ENCODE measurements at places on chromosomes 2 and 18.

DNA sequence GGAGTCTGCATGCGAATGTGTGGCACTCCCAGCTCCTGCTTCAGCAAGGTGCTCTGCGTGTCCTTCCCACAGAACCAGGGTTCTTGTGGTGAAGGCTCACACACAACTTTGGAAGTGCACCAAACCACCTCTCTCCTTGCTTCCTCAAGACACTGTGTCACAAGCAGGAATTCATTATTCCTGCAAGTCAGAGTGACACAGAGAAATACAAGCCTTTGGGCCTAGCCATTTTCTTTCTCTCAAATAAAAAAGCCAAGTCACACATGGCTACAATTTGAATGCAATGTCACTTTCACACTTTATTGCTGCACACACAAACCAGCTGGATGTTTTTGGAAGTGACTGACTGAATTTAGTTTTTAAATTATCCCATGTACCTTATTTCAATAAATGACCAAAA lies 30.1 kb upstream of the THOC1 start:
- DNase-seq, result no peak

DNA sequence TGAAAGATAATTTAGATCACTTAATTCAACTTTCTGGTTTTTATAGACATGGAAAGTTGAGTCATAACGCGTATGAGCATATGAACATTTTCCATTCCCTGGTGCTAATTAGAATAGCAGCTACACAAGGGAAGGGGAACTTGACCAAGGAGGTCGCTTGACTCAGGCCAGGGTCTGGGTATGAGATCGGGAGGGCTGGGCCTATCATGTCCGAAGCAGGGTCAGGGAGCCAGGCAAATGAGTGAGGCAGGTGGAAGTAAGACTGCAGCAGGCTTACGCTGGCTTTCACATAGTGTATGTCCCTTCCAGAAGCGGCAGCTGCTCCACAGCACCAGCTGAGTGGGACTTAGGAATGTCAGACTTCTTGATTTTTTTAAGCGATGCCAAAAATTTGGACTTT lies 14.7 kb downstream of the RALB start:
- DNase-seq, result no peak

- DNase-seq, result no peak
Observed at GRCh38 chr2:661360-661635, 15.9 kb downstream of the TMEM18 start.

DNA sequence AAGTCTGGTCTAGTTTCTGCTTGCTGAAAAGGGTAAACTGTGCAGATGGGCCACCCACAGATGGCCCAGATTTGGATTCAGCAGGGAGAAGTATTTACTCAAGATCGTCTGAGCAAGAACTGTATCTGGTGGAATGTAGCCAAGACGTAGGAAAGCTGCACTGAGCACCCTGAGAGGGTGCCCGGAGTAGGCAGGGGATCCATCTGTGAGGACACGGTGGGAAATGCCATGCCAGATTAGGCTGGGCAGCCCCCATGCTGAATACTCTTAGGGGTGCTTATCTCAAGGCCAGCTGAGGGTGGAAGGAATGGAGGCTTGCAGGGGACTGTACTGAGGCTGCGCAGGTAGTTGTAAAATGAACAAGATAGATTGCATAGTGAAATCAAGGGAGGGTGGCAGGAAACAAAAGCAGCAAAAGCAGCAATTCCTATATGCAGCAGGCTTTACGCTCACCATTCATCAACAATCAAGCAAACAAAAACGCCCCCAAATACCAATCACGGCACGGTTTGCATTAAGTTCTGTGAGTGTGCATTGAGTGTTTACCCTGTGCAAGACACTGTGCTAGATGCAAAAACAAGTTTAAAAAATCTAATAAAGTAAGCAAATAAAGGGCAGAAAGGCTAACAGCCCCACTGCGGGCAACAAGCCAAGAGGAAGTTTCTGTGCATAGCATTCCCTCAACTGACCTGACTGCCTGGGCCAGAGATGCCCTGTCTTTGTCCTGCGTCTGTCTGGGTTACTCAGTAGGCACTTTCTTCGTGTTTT lies 32.2 kb upstream of the LPIN2 start:
- peak; percentile 67 for DNase-seq

DNA sequence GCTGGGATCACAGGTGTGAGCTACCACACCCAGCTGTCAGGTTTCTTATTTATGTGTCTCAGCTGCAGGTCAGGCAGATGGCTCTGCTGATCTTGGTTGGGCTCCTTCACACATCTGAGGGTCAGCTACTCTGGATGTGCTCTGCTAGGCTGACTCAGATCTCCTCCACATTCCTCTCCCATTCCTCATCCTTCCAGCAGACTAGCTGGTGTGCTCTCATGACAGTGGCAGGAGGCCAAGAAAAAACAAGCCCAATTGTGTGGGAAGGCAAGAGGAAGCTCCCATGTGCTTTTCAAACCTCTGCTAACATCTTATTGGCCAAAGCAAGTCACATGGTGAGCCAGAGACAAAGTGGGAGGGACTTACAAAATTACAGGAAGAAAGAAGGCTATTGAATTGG lies 11.7 kb upstream of the MSH6 start:
- DNase-seq, result peak; percentile 35

DNA sequence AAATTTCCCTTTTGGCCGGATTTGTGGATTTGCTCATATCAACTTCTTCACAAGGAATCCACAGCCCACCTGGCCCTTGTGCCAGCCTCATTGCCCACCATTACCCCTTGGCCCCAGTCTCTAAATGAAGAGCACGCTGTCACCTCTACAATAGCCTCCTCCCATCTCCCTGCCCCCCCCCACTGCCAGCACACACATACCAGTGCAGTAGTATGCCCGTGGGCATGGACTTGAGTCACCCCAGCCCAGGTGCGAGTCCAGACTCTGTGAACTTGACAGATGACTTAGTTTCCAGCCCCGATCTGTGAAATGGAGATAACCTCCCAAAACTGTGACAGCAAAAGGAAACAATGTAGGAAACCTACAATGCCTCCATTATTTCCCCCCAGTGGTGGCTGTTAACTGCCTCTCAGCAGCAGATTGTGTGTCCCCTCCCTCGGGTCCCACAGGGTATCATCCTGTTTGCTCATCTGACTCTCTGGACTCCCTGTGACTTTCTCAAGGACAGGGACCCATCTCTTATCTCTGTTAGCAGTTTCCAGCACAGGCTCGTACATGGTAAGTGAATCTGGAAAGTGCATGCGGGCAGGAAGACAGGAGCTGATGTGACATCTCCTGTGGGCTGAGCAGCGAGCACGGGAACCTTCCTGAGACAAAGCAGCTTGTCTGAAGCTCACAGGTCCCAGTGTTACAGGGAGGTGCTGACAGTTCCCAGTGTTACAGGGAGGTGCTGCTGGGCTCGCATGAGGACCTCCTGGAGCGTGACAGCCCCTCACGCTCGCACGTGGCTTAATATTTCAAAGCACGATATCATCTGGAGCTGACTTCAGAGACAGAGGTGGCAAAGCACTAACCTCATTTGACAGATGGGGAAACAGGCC lies 4.2 kb upstream of the TMEM185B start:
- no peak for DNase-seq

DNA sequence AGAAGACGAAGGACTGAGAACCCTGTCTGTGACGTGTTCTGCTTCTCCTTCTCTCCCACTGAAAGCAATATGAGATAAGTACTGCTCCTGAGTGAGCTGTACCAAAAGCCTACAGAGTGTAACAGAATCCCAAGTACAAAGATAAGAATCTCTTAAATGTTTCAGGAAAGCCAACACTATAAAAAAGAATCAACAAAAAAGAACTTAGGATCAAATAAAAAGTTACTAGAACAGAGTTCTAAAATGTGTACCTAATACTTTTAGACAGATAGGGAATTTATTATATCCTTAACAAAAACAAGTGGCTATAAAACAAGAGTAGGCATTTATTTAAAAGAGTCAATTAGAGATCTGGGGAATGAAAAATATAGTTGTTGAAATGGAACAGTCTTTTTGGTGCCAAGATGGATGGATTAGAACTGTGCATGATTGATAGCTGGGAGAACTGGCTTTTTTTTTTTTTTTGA lies 49.0 kb downstream of the NCOA1 start:
- no peak for DNase-seq

DNA sequence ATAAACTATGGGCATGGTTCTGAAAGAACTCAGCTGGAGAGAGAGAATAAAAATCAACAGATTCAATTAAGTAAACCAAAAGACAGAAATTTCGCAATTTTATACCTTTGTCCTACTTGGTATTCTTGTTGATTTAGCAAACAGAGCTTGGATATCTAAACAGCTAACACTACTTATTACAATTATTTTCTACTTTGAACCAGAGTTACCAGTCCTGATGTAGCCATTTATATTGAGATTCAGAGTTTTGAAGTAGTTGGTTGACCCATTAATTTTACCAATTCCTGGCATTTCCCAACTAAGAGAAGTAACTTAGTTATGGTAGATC lies 48.9 kb downstream of the ASXL2 start:
- no peak for DNase-seq

GRCh38 chr2:241489733-241490680 lies 18.4 kb downstream of the STK25 start:
- DNase-seq, result no peak

GRCh38 chr18:23263551-23264235 lies 128.4 kb downstream of the CABLES1 start:
- DNase-seq, result no peak

Measured in LoVo (cell line).